ENCODE measurements at places on chromosomes 11 and 22.

DNA sequence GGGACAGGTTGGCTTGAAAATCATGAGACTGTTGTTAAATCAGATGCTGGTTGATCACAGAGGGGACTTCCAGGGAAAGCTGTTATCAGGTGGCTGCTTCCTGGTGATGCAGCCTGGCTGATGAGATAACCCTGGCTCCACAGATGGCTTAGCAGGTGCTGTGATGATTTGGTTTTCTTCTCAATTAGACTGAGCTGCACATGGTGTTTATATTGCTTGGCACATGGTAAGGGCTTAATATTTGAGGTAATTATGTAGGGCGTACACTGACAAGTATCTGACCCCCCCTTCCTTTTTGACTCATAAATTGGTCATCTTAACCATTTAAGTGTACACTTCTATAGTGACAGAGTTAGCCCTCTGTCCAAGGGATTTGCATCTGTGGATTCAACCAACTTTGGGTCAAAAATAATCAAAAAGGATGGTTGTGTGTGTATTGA, 7.0 kb downstream of the RPS3 start:
- DNase-seq: no peak

DNA sequence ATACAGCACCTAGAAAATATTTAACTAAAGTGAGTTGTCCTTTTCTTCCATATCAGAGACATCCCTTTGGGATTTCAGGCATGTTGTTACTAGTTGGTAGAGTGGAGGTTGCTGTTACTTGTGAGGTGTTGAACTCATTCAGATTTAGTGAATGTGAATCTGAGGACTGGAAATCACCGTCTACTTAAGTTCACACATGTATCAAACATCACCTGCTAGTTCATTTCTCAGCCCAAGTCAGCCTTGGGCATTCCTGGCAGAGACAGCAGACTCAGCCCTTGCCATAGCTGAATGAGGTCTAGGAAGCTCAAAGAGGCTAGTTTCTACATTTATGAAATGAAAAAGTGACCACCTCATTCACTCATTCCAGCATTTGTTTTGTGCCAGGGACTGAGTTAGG, 9.7 kb downstream of the KDELR3 start:
- DNase-seq: no peak

DNA sequence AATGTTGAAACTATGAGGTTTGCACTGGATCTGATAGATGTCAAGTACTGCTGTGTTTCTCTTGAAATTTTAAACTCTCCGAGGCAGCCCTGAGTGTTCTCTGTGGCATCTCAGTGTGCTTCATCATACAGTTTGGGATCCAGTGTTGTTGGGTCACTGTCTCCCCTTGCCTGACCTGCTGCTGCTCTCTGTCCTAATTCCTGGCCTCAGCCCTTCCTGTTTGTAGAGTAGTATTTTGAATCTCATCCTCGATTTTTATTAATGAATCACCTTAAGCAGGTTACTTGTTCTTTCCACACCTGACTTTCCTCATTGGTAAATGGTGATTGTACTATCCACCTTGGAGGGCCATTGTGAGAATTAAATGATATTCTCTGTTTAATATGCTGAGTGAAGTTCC, 70.7 kb upstream of the PAX6 start:
- no peak for DNase-seq

DNA sequence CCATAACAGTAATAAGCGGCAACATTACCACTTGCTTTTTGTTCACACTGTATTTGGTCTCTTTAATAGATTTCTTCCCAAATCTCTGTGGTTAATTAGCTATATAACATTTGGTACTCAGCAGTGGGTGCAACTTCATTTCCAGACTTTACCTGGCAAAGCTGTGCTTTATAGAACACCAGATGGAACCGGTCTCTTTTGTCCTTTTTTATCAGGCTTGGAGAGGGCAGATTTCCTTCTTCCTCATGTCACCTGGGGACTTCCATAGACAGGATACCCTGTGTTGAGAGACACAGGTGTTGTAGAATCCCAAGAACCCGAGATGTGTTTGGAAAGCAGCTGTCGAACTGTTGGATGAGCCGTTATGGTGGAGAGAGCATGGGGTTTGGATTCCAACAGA, 393.7 kb downstream of the NTM start:
- no peak for DNase-seq

GRCh38 chr22:24744638-24745037, 29.9 kb downstream of the PIWIL3 start:
- DNase-seq: no peak

DNA sequence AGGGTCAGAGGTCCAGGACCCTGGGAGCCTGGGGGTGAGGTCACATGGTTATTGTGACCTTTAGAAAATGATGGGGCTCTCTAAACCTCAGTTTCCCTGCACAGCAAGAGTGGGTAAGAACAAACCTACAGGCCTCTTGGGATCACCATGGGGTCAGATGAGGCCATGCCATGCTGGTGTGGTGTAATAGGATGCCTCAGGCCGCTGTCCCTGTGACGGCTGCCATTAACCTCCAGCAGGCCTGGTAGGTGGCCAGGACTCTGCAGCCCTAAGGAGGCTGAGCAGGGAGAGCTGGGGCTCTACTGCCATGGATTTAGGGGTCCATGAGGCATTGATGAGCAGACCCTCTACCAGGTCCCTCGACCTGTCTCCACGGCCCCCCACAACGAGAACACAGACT, 265.5 kb downstream of the CTTN start:
- no peak for DNase-seq

DNA sequence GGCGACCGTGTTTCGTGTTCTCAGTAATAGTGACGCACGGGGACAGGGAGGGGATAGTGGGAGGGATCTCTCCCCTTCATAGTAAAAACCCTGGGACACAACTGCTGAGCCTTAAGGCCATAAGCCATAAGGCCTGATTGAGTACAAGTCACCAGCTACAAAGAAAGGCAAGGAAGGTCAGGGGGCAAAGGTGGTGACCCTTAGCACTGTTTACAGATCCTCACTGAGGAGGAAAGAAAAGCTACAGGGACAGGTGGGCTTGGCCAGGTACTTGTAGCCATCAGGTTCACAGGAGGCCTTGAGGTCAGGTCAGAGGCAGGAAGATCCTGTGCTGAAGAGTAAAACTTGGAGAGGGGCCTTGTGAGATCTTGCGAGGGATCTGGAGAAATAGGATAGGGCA, 15.1 kb upstream of the AMPD3 start:
- no peak for DNase-seq

DNA sequence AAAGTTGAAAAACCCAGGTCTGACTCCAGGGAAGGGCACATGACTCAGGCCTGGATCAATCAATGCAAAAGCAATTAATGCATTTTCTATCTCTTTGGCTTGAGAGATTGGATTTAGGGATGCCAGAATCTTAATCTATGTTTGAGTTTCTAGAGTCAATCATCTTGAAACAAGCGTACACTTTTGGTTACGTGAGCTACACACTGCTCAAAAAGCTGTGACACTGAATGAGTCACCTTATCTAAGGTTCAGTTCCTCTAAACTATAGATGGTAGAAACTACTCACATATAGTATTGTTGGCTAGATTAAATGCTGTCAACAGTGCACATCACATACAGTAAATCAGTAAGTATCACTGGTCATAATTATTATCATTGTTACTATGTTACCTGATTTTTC, 24.2 kb downstream of the MRE11 start:
- DNase-seq: peak; percentile 48

DNA sequence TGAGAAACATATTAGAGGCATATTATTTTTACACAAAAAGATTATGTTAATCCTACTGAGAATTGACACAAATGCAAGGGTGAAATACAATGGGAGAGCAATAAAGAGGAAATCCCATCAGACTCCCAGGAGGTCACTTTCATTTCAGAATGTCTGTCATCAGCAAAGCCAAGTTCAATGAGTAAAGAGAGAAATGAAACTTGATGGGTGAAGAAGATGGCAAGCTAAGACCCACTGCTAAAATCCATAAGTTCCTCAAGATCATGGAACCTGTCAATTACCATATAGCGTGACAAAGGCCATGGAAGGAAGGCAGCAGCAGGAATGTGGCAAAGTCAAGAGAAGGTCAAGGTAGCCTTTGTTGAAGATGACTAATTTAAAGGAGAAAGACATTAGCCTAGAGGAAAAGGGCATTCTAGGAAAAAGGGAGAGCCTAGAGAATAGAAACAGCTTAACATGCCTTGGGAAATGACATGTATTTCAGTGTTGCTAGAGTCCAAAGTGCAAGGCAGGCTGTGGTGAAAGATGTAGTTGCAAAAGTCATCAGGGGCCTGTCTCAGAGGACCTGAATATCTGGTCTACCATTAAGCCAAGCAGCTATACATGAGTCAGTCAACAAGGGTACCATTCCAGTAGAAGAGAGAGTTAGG, 43.1 kb downstream of the FAM168A start:
- DNase-seq: no peak

- no peak for DNase-seq
These were observed 758 bp downstream of the MCAM start for GRCh38 chr11:119316016-119316728.

DNA sequence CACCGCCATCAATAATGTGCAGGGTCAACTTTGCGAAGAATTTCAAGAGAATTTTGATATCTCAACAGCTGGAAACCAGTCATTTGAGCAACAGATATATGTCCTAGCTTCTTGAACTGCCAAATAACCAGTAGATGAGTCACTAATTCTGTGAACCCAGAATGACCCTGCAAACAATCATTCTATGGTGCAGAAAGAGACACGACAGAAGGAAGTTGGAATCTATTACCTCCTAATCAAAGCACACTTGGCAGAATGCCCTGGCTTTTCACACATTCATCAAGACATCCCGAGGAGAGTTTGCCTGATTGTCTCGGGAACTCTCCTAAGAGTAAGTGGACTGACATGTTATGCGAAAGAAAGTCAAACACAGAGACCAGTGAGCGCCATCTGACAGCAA, 621.1 kb downstream of the OPCML start:
- no peak for DNase-seq
